ENCODE measurements at places on chromosomes 7 and 10. TPM values are rescaled to one million over a fixed set of nuclear protein-coding genes. Genes with fewer than 3 reads are reported as not detected.

The NANOS1 gene
- 54.3 TPM for total RNA-seq

The LIPF gene
- not detected for total RNA-seq

The FAM241B gene
- 2.6 TPM for total RNA-seq

The PRSS37 gene
- total RNA-seq, result not detected

The ZP3 gene
- 0.87 TPM for total RNA-seq

The SCIN gene
- total RNA-seq, result 3.9 TPM

The DDC gene
- total RNA-seq, result 1.0 TPM
